ENCODE measurements at places on chromosomes 11 and 22.

DNA sequence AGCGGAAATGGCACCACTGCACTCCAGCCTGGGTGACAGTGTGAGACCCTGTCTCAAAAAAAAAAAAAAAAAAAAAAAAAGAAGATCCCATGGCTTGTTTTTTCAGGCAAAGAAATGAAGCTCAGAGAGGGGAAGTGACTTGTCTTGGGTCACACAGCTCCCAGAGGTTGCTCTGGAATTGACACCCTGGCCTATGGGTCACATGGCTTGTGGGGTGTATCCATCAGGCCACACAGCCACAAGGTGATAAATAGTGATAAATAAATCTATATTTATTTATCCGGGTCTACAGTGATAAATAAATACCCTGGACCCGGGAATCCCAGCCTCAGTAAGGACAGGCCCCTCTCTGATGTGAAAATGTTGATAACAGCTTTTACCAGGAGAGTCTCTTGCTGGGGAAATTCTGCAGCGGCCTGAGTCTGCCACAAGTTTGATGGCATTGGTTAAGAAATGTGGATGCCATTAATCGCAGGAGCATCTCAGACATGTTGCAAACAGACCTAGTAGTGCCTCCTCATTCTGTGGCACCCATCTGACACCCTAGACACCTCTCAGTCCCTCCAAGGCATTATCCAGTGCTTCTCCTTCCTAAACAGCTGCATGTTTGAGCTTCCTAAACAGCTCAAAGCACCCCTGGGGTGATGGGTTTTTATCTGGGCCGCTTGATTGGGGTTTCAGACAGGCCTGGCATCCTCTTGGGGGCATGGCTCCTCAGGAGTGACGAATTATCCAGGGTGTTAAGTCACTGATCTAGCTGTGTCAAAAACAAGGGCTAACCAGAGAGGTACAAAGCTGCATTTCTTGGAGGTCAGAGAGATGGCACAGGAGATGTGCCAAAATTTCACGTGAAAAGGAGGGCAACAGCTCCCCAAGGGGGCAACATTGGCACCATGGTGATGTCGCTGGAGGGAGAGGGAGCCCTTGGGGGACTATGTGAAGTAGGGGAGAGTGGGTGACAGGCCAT, 1.9 kb upstream of the EMID1 start:
- DNase-seq = no peak

- DNase-seq = no peak
These were observed 6.7 kb downstream of the MUC5B start for GRCh38 chr11:1229471-1230120.

DNA sequence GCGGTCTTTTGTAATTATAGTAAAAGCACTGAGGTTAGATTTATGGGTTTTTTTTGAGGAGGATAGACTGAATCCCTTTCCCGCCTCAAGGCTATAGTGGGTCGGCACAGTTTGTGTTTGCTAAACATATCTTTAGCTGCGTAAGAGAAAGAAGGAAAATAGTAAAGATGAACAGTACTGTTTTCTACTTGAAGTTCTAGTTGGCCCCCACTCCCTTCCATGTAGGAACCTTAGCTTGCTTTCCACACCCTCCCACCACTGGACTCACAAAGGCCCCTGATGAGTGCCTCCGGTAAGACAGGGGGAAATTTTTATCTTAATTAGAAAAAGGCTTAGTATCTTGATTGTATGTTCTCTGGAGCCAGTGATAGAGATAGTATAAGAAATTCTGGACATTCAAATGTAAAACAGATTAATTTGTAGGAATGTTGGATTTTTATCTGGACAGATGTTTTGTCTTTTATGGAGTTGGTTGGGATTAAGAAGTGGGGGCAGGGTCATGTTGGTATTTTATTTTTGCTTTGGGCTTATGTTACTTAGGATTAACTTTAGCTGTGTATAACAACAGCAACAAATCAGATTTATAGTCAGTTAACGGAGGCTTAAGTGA, 49.4 kb downstream of the PTPRJ start:
- DNase-seq = no peak

DNA sequence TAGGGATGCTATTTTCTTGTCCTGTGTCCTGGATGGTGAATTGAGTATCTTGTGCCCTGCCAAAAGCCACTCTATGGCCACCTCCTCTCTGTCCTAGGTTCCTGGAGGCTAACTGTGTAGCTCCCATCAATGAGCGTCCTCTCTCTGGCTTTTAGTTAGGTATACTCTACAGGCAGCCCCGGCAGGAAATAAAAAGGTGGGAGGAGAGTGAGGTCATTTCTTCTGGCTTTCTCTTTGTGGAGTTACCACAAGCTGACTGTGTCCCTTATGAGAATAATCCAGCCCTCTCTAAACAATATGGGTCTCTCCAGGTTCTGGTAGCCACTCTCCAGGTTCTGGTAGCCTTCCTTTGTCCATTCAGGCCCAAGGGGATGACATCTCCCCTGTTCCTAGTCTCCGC, 11.7 kb upstream of the ASPHD2 start:
- DNase-seq = no peak

- DNase-seq = no peak
These were observed 1.0 kb downstream of the CTR9 start for GRCh38 chr11:10752061-10752460.

- no peak for DNase-seq
These were observed 1.3 kb upstream of the ZNF202 start for GRCh38 chr11:123742724-123743120.

DNA sequence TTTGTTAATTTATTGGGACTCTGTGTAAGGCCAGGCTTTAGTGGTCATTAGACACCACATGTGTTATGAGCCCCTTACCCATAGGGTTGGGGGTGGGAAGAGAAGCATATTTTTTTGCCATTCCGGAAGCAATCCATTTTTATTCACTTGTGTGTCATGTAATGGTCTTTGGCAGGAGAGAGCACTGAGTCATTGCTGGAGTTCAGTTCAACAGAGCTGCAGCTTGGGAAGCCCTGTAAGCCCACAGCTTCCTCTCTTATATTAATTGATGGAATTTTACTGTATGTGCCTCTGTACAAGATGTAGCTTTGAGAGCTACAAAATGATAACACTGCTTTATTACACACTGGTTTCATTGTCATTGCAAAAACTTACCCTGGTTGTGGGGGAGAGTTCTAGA, 177.3 kb upstream of the SORL1-AS1 start:
- no peak for DNase-seq

DNA sequence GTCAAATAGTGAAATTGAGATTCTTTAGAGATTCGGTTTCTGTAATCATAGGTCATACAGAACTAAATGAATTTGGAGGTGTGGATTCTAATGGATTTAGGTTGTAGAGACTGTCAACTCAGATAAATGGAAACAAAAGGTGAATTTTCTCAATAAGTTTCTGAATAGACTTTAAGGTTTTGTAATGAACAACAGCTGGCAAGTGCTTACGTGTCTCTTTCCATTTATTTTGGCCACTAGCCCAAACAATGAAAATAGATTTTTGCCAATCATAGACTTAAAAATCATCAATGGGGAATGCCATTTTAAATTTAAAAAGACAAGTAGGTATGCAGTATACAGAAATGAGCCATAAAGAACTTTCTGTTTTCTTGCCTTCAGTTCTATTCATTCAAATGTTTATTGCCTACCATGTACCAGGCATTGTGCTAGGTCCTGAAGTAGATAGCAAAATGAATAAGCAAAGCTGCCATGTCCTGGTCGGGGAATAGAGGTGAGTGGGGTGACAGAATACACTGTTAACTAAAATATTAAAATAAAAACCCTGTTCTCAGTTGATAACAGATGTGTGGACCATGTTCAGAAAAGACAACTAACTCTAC, 16.9 kb upstream of the TMEM135 start:
- DNase-seq = no peak
